Heart left ventricle (tissue), 16 donors: ENCODE measurements at places on chromosomes 5 and 9.

DNA sequence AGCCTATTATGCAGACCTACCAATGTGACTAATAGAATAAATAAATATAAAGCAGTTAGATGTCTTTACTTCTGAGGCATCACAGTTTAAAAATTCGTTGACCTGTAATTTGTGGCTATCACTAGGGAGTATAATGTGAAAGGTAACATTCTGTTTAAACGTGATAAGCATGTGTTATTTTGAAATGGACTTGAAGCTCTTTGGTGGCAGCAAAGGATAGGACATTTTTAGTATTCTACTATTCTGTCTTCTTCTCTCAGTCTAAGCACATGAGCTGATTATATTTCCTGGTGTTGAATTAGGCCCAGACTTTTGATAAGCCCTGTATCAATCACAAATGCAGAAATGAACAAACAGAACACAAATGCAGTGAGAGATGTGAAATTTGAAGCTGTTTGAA lies 974.0 kb upstream of the CDH10 start:
- no peak for DNase-seq

- no peak for DNase-seq
Measured at GRCh38 chr5:117302473-117302872, 727.9 kb upstream of the SEMA6A start.

GRCh38 chr9:107784235-107784958 lies 294.8 kb upstream of the KLF4 start:
- no peak for DNase-seq

DNA sequence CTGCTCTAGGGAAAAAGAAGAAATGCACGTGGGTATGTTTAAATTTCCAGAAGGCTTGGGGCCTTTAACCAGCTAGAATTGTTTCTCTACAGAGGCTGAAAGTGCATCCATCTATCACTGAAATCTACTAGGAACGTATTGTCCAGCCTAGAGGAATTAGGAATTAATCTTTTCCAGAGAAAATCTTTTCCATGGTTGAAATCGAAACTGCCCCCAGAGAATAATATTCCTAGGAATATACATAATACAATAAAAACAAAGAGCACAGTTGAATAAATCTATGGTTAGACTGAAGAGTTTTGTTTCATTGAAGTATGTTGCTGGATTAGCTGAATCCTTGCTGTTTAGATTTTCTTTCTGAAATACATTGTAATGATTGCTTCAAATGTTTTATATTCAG lies 378.5 kb downstream of the PLK2 start:
- no peak for DNase-seq

GRCh38 chr9:116271340-116271739 lies 117.7 kb downstream of the PAPPA start:
- no peak for DNase-seq

GRCh38 chr5:39650008-39650762 lies 225.4 kb upstream of the DAB2 start:
- no peak for DNase-seq

DNA sequence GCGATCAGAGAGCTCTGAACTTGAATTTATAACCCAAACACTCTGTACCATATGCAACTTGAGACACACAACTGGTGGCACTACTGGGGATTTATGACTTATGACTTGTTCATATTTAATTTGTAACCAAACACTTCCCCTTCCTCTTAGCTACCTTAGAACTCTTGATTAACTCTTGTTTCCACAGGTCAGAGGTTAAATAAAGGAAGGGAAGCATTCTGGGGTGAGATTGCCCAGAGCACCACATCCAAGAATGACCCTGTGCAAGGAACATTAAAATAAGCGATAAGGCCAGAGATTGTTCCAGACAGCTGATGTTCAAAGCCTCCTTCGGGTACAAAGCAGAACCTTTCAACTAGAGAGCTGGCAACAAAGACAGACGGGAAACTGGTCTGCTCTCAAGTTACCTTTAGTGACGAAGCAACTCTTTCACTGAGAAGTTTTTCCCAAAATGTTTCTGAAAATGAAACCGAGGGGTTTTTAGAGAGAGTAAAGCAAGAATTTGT lies 242.6 kb downstream of the DENND1A start:
- DNase-seq: no peak

DNA sequence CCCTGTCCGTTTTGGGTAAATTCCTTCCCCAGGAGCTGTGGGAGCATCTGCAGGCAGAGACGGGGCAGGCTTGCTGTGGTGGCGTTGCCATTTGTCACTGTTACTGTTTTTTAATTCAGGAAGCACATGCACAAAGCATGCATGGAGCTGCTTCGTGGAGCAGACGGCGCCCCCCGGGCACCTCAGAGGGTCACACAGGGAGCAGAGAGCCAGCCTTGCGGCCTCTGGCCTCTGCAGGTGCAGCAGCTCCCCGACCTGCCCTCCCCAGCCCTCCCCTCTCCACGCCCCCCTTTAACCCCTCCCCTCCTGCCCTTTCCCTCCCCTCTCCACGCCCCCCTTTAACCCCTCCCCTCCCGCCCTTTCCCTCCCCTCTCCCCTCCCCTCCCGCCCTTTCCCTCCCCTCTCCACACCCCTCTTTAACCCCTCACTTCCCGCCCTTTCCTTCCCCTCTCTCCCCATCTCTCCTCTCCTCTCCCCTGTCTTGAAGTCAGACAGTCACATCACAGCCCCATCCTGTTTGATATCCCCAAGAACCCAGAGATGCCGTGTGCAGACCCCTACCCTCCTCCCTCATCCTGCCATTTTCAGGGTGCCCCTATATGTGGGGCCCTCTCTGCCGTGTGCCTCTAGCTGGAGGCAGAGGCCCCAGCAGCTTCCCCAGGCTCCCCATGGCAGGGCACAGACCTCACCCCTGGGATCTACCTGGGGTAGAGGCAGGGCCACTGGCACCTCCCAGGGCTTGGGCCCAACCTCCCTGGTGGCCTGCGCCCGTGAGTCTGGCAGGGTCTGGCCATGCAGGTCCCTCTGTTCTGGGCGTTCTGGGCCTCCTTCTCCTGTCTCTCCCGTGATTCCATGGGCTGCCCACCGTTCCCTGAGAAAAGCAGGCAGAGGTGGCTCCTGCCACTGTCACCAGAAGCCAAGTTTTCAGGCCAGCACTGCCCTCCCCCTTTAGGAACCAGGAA lies 29.6 kb upstream of the UBAC1 start:
- no peak for DNase-seq

DNA sequence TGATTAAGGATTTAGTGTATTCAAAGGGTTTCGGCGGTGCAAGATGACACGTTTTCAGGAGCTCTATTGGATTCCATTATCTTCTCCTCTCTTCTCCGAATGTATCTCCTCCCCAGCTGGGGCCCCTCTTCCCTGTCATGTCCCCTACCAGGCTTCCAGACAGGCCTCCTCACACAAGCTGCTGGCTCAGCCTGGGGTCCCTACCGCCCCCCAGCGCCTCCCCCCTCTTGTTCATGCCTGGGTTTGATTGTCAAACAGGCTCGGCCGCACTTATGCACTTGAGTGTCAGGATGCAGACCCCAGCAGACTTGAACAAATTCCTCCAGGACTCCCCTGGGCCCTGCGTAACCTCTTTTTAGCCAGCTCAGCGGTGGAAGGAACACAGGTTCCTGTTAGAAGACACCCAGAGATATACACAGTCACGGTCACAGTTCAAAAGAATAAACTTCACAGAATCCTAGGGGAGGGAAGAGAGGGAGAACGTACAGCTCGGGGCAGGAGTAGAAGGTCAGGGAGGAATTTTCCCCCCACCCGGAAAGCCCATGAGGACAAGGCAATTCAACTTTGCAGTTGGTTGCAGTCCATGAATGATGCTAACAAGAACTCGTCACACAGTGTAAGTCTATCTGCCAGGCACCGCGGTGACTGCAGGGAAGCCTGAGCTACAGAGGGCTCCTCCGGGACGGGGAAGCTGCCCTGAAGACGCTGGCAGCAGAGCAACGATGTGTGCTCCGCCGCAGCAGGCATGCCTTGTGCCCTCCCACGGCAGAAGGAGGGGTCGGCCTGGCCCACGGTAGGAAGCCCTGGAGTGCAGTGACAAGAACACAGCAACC lies 560.0 kb downstream of the BNC2 start:
- no peak for DNase-seq

DNA sequence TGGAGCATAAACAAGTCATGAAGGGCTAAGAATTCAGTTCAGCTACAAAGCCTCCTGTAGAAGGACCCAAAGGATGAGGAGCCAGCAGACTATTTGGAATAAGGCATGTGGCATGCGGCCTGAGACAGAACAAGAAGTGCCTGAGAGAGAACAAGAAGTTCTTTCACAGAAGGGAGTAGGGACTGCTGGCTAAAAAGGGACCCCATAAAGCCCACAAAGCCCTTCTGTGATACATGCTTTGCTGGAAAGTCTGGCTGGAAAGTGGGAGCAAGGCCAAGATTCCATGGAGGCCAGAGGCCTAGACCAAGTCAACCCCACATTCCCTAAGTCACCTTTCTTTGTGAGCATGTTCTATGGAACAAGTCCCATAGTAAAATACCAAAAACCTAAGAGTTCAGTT lies 35.9 kb upstream of the UBAP2 start:
- no peak for DNase-seq

GRCh38 chr5:4411664-4412063 lies 728.5 kb upstream of the ADAMTS16 start:
- no peak for DNase-seq

DNA sequence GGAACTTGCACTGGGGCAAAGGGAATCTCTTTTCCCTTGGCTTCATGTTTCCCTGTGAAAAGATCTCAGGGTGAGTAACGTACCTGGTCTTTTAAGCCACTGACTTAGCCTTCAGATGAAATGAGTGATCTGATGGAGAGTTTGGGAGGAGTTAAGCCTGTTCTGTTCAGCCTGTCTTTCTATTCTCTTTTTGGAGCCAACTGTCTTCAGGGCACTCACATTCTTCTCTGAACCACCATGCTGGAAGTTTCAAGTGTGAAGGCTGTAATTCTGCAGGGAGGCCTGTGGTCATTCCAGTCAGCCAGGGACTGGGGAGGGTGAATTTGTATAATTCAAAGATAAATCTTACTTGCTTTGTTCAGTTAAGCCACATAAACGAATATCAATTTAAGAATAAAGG lies 722.2 kb upstream of the SEMA6A start:
- no peak for DNase-seq

DNA sequence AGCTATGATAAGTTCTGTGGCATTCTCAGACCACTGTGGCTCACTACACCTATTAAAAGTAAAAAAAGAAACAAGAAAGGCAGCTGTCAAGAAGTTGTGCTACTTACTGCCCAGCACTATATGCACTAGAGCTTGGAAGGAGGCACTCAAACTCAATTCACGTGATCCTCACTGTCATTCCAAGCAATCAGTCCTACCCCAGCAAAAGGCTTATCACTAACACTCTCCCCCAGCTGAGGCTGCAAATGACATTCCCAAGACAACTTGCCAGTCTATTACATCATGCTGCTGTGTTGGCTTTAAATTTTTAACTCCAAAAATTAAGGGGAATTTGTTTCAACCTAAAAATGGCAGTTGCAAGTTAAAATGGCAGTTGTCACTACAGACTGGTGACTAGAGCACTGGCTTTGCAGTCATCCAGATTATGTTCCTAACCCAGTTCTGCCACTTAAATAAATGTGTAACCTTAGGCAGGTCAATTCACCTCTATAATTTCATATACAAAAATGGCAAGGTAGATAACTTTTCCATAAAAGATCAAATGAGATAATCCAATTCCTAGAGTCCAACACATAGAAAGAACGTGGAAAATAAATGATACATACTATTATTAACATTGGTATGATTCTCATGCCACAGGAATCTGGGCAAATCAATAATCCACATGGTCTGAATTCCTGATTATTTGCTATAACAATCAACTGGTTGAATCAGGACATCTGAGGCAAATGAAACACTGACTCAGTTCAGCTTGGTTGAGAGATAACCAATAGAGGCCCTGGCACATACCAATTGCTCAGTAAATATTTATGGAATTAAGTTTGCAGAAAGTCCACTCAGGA lies 52.4 kb downstream of the FBXW11 start:
- DNase-seq: no peak

GRCh38 chr9:128901822-128902221 lies 19.0 kb upstream of the PHYHD1 start:
- DNase-seq: no peak

GRCh38 chr5:79936646-79937216 lies 54.3 kb downstream of the MTX3 start:
- DNase-seq: no peak

DNA sequence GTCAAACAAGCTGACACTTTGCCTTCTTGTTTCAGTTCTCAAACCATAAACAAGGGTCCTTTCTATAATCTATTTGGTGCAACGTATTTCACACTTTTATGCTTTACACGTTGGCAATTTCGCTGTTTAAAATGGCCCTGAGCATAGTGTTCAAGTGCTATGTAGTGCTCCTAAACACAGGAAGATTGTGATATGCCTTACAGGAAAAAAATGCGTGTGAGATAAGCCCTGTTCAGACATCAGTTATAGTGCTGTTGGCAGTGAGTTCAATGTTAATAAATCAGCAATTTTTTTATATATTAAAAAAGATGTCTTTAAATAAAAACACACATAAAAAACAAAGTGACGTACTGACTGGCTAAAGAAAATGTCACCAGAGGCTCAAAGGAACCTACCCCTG lies 23.9 kb downstream of the CLINT1 start:
- DNase-seq: no peak

DNA sequence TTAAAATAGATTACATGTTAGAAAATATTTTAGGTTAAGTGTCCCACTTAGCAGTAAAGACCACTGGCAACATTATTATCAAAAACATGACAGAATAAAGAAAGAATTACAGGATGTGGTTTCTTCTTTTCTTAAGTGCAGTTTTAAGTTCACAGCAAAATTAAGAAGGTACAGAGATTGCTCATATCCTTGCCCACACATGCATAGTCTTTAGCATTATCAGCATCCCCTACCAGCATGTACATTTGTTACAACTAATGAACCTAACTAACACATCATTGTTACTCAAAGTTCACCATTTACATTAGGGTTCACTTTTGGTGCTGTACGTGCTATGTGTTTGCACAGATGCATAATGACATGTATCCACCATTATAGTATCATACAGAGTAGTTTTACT lies 837.7 kb upstream of the CDH9 start:
- DNase-seq: no peak

- no peak for DNase-seq
Measured at GRCh38 chr9:118088090-118088489, 383.9 kb downstream of the TLR4 start.

- DNase-seq: no peak
Measured at GRCh38 chr9:135928074-135928730, 20.9 kb upstream of the CAMSAP1 start.

- no peak for DNase-seq
Measured at GRCh38 chr5:151383011-151383410, 35.7 kb upstream of the SLC36A2 start.

- no peak for DNase-seq
Measured at GRCh38 chr9:98922721-98923435, 20.8 kb upstream of the COL15A1 start.
